ENCODE measurements at places on chromosomes 7 and 10.

DNA sequence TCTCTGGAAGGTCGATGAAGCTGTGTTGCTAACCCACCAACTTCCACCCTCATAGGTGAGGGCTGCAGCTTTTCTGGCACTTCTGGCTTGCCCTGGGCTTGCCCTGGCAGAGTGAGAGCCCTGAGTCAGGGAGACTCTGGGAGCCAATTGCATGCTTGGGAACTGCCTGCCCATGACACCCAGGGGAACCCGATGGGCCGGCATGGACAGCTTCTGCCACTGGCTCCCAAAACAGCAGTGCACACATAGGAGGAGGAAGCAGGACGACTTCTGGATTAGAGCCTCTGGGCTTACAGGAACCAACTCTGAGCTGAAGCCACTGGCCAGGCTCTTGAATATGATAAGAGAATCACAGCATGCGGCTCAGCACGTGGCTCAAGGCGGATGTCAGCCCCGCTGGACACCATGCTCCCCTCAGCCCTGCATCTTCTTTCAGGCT lies 135.2 kb upstream of the UNC5B start:
- DNase-seq, result no peak

DNA sequence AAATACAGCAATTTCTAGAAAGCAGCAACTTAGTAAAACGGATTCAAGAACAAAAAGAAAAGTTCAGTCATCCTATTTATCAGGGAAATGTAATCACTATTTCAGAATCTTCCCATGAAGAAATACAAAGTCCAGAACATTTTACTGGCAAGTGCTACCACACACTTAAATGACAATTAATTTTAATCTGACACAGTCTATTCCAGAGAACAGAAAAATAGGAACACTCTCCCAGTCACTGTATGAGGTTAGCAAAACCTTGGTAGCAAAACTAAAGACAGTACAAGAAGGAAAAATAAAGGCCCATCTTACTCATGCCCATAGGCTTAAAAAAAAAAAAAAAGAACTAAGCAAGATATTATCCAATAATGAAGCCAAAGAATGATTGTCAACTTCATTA lies 295.8 kb downstream of the CELF2 start:
- DNase-seq, result no peak

GRCh38 chr10:124378881-124379471 lies 39.7 kb downstream of the OAT start:
- DNase-seq, result peak; percentile 71

DNA sequence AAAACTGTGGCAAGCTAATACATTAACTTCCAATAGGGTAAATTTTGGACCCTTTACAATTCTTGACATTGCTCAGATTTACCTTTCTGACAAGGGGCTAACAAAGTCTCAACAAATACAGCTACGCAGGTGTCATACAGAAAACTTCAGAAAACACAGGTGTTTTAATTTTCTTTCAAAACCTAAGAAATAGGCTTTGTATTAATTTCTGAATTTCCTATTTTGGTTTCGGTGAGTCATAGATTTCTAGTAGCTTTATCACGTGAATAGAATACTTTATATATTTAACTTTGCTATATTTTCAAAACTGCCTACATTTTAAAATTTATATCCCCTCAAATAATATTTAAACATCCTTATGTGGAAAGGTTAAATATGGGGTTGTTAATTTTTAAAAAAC lies 215.3 kb downstream of the DGKB start:
- no peak for DNase-seq

GRCh38 chr7:44291733-44292419 lies 33.5 kb downstream of the CAMK2B start:
- no peak for DNase-seq

Measured in NCI-H345 (cell line).